ENCODE measurements at places on chromosomes 16 and 17.
A peak's percentile ranks its signal among the peaks of the same experiment; 100 is the strongest.

DNA sequence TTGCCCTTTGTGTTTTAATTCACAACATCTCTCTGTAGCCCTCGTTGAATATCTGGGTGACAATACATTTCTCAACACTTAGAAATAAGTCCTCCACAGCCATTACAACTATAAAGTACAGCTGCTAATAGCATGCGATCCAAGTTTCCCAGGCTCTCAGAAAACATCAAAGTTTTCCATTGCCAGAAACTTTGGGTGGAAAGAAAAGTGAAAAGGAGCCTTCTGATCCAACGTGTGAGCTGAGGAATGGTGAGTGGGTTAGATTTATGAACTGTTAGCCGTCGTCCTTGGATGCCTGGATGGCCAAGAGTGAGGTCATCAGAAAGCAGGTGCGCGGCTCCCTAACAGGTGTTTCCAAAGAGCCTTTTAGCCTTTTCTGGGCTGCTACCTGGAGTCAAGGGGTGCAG lies 258.0 kb downstream of the PMP22 start:
- H3K4me3 ChIP-seq: no peak overlapping the region
- no peak for DNase-seq
- no peaks in the 10 kb centered on the region for H3K36me3 ChIP-seq
- no peaks in the 10 kb centered on the region for H3K27me3 ChIP-seq
- H3K4me1 ChIP-seq: no peaks in the 10 kb centered on the region

DNA sequence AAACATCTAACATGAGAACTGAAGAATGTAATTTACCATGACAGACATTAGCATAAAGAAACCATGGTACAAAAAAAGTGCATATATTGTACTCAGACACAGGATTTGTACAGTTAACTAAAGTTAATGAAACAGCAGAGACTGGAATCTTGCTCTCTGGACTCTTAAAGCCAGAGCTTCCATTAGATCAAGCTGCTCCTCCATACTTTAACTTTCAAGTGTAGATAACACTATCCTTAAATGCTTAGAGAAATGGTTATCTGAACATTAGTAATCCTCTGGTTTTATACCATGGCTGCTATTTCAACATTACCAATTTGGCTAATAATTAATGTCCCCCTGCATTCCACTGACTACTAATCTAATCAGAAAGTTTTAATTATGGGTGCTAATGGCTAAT lies 3.1 kb downstream of the NUDT21 start:
- no peak overlapping the region for H3K27ac ChIP-seq
- H3K4me1 ChIP-seq: peaks cover 43% of the 10 kb centered on the region
- DNase-seq: no peak
- H3K27me3 ChIP-seq: no peaks in the 10 kb centered on the region

- peak overlapping the region; percentile 99 for H3K4me3 ChIP-seq
- no peak for DNase-seq
- H3K27ac ChIP-seq: peak overlapping the region; percentile 98
- H3K36me3 ChIP-seq: peaks cover 11% of the 10 kb centered on the region
Observed at GRCh38 chr17:4951486-4951885, 567 bp downstream of the ENO3 start.

- H3K4me3 ChIP-seq: peak overlapping the region; percentile 69
- H3K4me1 ChIP-seq: peaks cover 17% of the 10 kb centered on the region
Observed at GRCh38 chr16:74999219-74999608, 390 bp downstream of the ZNRF1 start.

Data from Karpas-422 (cell line).